ENCODE measurements at places on chromosomes 1 and 21.

DNA sequence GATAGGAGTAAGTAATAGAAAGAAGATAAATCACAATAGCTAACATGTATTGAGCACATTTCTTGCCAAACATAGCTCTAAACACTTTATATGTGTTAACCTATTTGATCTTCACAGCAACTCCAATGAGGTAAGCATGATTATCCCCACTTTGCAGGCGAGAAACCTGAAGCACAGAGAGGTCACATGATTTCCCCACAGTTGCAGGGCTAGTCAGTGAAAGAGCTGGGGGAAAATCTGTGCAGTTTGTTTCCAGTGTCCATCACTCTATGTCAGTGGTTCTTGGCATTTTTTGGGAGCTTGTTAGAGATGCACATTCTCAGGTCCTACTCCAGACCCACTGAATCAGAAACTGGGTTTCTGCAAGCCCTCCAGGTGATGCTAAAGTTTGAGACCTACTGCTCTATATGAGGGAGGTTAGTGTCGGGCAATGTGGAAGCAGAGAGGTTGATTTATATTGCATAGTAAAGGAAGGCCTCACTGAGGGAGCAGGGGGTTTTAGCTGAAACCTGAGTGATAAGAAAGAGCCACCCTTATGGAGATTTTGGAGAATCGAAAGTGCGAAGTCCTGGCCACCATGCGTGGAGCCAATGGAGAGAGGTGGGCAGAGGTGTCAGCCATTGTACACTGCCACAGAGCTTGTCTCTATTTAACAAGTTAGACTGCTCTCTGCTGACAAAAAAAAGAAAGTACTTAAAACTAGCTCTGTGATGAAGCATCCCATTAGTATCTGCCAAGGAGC, 20.9 kb downstream of the MCOLN3 start:
- no peak for DNase-seq

GRCh38 chr1:85259118-85259911, at the start of gene C1orf52:
C1orf52 (minus strand) TSS chr1:85259662; CDS start chr1:85259633, 29 bp downstream.
- peak; percentile 91 for DNase-seq

- peak; percentile 40 for DNase-seq
Observed at GRCh38 chr1:228059634-228060457, 22.7 kb upstream of the ARF1 start.

DNA sequence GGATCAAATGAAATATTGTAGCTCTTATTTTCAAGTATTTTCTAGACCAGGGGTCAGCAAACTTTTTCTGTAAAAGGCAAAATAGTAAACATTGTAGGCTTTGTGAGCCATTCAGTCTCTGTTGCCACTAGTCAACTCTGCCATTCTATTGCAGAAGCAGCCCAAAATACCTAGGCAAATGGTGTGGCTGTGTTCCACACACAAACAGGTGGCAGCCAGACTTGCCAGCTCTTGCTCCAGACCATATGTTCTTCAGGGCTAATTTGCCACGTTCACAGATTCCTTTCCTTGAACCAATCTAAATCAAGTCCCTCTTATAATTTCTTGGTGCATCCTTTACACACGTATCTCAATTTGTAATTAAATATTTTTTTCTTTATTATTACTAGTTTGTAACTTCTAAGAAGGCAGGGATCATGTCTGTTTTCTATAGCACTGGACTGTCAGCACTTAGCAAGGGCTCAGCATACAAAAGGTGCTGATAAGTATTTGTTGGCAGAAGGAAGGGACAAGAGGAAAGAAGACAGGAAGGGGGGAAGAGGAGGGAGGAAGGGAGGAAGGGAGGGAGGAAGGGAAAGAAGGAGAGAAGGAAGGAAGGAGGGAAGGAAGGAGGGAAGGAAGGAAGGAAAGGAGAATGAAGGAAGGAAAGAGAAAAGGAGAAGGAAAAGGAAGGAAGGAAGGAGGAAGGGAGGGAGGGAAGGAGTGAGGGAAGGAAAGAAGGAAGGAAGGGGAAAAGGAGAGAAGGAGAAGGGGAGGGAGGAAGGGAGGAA, 106.5 kb upstream of the EDEM3 start:
- DNase-seq: no peak

GRCh38 chr1:108533351-108534083, 26.4 kb upstream of the EEIG2 start:
- DNase-seq: no peak

GRCh38 chr1:206839006-206839560, 26.3 kb upstream of the IL20 start:
- DNase-seq: no peak

GRCh38 chr1:36123356-36123755, 1.7 kb downstream of the COL8A2 start:
- no peak for DNase-seq

GRCh38 chr1:170215072-170215885, 69.5 kb downstream of the NTMT2 start:
- DNase-seq: no peak

DNA sequence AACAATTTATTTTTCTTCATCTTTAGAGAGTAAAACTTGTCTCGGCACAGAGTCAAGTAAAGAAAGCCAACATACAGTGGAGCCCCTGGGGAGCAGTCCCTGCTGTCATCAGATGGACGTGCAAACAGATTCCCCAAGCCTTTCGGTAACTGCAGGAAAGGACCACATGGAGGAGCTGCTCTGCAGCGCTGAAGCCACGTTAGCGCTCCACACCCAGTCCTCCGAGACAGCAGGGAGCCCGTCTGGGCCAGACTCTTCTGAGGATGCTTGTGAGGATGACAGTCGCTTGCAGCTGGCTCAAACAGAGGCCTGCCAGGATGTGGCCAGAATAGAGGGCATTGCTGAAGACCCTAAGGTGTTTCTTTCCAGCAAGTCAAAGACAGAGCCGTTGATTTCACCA, 77.1 kb upstream of the SCCPDH start:
- no peak for DNase-seq

DNA sequence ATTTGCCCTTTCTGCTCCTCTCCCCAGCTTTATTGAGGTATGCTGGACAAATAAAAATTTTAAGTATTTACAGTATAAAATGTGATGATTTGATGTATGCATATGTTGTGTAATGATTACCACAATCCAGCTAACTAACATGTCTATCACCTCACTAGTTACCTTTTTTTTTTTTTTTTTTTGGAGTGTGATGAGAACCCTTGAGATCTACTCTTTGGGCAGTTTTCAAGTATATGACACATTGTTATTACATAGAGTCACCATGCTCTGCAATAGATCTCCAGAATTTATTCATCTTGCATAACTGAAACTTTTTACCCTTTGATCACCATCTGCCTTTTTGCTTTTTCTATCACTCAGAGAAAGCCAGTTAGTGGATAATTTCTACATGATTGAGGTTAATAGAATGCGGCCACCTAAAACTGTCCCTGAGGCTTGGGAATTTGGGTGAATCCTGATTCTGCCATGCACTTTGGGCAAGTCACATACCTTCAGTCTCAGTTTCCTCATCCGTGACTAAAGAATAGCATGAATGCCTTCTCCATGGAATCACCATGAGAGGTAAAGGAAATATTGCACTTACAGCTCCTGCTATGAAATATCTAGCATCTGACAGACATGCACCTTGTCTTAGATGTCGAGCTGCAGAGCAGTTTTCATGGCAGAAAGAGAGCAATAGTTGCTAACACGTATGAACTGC, 295.2 kb downstream of the DISC1 start:
- no peak for DNase-seq

- DNase-seq: no peak
Observed at GRCh38 chr1:91036894-91037829, 15.3 kb upstream of the ZNF644 start.

- no peak for DNase-seq
Observed at GRCh38 chr1:54271341-54271740, 71.4 kb downstream of the MRPL37 start.

DNA sequence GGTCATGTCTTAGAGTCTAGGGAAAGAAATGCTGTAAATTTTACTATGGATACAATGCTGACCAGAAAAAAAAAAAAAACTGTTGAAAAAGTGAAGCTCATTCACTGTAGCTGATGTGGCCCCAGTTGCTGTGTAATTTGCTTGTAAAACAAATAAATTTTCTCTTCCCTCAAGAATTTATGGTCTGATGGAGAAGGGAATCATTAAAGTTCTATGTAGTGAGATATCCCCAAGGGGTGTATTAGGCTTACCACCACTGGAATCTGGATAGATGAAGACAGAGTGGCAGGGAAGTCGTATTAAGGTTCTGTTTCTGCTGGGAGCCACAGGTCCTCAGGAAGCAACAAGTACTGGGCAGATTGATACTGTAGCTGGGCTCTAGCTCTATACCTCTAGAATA, 860.0 kb downstream of the LTN1 start:
- no peak for DNase-seq

DNA sequence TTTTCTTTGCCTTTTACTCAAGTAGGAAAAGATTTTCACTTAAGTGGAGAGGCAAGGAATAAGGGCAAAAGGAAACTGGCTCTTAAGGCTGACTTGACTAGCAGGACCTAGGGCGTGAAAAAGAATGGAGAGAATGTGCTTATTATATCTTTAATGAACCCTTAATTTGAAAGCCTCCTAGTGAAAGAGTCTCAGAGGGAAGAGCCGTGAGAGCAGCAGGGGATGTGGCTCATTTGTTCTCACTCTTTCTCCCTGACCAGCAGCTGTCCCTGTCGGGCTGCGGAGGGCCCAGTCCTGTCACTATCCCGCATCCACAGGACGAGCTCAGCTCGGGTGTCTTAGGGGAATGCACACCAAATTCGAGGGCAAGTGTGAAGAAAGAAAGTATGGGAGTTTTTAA, 180.1 kb downstream of the EDEM3 start:
- no peak for DNase-seq

GRCh38 chr1:240004086-240004749, 87.5 kb upstream of the FMN2 start:
- no peak for DNase-seq

GRCh38 chr1:155218854-155219591, 10.5 kb downstream of the MTX1 start:
- DNase-seq: peak; percentile 37

DNA sequence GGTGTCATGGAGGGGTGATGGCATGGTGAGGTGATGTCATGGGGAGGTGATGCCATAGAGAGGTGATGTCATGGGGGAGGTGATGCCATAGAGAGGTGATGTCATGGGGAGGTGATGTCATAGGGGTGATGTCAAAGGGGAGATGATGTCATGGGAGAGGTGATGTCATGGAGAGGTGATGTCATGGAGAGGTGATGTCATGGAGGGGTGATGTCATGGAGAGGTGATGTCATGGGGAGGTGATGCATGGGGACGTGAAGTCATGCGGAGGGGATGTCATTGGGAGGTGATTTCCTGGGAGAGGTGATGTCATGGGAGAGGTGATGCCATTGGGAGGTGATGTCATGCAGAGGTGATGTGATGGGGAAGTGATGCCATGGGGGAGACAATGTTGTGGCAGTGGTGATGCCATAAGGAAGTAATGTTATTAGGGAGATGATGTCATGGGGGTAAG, 92.1 kb upstream of the C1orf174 start:
- DNase-seq: no peak

DNA sequence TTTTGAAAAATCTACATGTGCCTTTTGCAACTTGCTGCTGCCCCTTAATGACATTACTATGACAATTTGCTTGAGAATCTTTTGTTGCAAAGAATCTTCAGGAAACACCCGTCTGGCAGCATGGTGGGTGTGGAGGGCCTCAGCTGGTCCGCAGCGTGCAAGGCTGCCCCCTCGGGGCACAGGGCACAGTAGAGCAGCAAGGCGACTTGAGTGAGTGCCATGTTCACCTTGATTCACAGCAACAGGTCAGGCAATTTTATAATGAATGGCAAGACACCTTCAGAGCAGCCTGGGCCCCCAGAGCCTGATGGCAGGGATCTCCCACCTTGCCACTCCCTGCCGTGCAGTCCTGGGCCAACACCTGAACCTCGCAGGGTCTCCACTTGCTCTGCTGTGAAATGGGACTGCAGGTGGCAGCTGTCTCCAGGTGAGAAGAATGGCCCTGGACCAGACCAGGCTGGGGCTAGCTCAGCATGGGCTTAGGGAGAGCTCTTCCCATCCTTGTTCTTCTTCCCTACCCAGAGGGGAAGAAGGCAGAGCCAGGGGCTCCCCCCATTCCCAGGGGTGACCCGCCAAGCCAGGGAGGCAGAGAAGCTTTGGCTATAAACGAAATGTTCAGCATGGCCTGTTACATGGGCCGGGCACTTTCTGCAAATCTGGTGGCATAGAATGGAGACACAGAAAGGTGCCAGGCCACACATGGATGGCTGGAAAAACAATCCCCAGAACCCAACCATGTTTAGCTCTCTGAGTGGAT, 34.5 kb upstream of the ACTRT2 start:
- no peak for DNase-seq

DNA sequence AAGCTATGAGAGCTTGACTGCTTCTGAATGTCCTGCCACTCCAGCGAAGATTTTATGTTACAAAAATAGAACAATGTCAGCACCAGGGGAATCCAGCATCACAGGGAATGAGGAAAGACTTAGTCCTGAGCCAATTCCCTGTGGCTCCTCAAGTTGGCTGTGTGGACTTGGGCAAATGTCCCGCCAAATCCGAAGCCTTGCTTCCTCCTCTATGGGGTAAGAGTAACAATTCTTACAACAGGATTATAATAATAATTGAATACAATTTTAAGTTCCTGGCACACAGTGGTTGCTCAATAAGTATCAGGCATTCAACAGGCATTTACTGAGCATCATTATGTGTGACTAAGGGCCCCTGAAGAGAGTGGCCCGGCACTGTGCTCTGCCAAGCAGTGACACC, 44.4 kb downstream of the STPG1 start:
- no peak for DNase-seq

DNA sequence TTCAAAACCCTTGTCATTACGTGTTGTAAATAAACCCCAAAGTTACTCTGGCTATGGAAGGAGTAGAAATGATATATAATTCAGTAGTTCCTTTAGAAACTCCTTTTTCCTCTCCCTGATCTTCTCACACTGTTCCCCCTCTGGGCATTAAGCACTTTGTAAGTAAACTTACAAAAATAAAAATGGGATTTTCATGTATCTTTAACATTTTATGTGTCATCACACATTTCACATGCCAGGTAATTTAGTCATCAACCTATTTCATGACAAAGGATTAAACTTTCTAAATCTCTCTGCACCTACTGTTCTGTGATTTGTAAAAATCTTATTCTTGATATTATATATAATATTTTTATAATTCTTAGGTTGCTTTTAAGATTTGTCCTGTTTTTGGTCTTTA, 176.9 kb downstream of the NEK7 start:
- no peak for DNase-seq

DNA sequence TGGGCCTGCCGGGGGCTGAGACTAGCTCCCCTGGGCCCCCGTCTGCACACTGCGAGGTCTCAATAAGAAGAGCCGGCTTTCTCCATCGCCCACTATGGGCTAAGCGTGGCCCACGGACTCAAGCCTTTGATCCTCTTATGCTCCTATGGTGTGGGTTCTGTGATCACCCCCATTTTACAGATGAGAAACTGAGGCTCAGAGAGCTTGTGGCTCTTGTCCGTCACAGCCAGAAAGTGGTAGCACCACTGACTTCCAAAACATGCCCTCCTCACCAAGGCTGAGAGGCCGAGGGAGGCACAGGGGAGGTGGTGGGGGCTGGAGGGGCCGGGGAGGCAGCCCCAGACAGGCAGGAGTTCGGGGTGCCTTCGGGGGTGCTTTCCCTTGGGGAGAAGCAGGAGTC, 39.0 kb upstream of the CASZ1 start:
- DNase-seq: no peak

GRCh38 chr1:215140135-215140534, 57.6 kb downstream of the KCNK2 start:
- DNase-seq: no peak
